CD4-positive, alpha-beta T cell treated with Interleukin-6 for 4 hours (primary cell): ENCODE measurements at places on chromosomes 6 and 20.

DNA sequence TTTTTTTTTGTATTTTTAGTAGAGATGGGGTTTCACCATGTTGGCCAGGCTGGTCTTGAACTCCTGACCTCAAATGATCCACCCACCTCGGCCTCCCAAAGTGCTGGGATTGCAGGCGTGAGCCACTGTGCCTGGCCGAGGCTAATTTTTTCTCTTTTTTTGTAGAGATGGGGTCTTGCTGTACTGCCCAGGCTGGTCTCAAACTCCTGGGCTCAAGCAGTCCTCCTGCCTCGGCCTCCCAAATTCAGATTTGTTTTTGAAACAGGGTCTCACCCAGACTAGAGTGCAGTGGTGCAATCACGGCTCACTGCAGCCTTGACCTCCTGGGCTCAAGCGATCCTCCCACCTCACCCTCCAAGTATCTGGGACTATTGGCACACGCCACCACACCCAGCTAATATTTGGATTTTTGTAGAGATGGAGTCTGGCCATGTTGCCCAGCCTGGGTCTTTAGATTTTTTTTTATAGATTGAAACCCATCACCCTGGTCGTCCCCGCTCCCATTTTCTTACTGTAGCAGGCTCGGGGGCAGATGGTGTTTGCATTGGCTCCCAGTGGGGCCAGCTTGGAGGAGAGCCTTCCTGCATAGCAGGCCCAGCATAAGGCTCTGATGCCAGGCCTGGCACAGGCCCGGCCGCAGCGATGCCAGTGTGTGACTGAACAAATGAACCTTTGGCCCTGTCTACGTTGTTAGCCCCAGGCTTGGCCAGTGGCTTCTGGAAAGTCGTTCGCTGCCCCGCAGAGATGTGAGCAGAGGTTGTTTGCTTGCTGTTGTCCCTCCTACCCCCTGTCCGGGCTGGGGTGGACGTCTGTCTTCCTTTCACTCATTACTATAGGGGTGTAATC is 4.3 kb upstream of the MTG2 start:
- no peak for DNase-seq

DNA sequence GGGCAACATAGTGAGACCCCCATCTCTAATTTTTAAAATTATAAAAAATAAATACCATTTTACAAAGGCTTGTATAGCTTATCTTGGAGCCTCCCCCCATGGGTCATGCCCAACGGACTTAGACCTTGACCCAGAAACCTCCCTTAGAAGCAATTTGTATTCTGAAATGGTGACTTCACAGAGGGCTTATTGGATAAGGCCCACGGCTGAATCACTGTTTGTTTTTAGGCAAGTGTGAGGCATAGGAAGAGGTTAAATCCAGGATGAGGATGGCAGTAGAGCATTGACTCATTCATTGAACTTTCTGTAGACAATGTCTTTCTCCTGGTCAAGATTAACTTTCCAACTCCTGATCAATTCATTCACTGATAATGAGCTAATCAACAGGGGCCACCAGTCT is 6.2 kb upstream of the SNAI1 start:
- DNase-seq = no peak

DNA sequence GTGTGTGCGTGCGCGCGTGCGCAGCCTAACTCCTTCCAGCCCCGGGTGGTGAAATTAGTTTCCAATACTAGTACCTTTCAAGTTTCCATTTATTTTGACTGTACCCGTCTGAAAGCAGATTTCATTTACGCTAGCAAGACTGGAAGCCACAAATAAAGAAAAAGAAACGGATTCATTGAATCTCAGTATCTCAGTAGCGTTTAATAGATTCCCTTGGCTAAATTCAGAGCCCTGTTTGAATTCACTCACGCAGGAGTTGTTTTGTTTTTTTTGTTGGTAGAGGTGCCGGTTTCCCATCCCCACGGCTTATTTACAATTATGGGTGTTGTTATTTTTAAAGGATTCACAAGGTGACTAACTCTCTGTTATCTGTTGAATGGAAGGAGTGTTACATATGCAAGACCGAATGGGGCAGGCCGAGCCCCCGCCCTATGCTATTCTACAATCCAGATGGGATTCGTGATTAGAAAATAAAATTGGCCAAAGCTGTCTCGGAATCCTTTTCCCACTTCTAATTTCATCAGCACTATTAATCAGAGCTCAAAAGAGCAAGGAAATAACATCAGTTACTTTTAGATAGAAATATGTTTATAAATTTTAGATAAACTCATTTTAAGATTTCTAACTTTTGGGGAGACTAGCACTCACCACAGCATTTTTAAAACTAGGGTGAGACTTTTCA is 2.3 kb upstream of the INSM1 start:
- DNase-seq = no peak

DNA sequence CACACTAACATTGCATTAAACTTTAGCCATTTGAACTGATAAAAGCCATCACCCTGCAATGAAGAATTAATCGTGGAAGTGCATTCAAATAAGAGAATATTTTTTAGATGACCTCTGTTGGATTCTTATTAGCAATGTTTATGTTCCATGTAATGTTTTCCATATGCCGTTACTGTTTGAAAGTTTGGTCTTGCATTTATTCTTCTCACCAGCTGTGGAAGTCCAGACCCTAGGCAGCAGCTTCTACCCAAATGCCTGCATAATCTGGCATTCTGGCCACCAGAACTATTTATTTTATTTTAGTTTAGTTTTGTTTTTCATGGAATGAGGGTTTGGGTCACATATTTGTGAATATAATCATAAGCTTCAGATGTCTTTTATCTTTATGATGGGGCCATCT is 140.4 kb downstream of the SAMD5 start:
- no peak for DNase-seq

DNA sequence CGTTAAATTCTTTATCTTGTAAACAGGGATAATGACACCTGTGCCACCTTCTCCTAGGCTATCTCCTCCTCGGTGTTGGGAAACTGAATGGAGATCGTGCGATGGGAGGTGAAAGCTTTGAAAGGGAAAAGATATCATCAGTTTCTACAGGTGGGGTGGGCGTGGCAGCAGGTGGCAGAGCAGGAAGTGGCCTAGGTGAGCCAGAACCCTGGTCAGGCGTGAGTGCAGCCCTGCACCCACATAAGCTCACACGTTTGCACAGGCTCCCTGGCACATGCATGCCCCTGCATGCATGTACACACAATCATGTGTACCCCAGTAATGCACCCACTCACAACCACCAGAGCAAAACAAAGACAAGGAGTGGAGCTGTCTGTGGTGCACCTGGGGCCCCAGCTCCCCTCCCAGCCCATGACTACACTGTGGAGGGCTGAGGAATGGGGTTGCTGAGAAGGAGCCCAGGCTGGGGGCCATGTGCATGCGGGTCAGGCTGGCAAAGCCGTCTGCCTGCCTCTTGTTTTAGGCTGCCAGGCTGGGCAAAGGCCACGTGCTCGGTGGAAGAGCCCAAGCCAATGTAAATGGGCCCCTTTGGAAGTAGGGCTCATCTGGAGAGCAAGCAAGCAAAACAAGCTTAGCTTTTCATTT is 61.5 kb downstream of the TFAP2C start:
- DNase-seq = no peak

GRCh38 chr6:49531774-49532569 is 18.5 kb upstream of the C6orf141 start:
- no peak for DNase-seq

DNA sequence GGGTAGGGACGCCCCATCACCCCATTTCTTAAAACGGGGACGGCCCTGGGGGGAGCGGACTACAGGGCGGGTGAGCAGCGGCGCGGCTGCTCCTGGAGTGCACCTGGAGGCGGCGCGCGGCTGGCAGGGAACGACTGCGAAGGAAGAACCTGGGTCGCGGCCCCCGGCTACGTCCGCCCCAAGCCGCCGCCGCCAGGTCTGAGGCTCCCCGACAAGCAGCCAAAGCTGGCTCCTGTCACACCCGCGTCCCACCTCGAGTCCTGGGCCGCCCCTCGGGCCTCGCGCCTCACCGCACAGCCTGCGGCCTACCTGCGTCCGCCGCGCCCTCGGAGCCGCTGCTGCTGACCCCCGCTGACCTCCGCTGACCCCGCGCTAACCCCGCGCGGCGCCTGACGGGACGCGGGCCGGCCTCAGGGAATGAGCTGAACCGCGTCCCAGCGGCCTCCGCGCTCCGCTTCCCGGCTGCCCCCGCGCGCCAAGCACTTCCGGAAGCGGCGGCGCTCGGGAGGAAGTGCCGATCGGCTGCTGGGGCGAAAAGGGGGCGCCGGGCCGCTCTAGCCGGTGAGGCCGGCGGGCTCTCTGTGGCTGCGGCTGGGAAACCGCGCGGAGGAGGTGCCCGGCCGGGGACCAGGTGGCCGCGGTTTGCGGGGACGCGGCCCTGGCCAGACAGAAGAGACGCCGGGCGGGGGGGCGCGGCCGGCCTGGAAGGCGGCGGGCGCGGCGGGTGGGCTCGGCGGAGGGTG is at the start of the genes ARFRP1 and ZGPAT:
TSS of gene ARFRP1 (minus strand) at position 419 of the 743 bp plus-strand sequence. CDS start 885 bp downstream, outside the sequence.
TSS of gene ZGPAT (plus strand) at position 482 of the 743 bp plus-strand sequence. CDS start 542 bp downstream, outside the sequence.
- DNase-seq = peak; percentile 91
